Stimulated activated CD8-positive, alpha-beta memory T cell treated with anti-CD3 and anti-CD28 coated beads, Interleukin-15, amount 100 ng/mL, for 24 hours (primary cell): ENCODE measurements at places on chromosomes 11 and 22.

DNA sequence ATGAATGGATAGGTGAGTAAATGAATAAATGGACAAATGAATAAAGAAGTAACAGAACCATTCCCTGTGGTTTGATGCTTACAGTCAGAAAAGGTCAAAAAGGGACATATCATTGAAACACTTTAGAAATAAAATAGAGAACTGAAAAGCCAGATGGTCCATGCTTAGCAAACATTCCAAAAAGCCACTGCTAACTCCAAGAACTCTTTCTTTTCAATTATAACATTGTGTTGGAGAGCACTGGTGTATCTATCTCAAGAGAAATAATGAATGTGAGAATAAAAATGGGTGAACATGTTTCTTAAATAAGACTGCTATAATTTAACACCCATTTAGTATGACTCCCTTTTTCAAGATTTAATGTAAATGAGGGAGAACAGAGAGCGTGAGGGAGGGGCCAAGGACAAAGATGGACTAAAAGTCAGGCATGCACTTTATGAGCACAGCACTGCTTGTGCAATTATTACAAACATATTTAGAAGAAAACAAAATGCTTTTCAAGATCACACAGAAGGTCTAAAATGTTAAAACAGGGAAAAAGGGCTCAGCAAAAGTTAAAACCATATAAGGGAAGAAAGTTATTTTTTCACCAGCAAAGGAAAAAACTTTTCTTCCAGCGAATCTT is 224.3 kb upstream of the PITPNB start:
- DNase-seq, result no peak

GRCh38 chr11:107783121-107783520 is 71.3 kb upstream of the SLN start:
- no peak for DNase-seq

- DNase-seq, result no peak
Measured at GRCh38 chr11:15645201-15645600, 530.5 kb downstream of the INSC start.

- no peak for DNase-seq
Measured at GRCh38 chr11:36361901-36362391, 65.9 kb downstream of the PRR5L start.

GRCh38 chr11:20035701-20036601 is 124.3 kb downstream of the DBX1 start:
- DNase-seq, result no peak

DNA sequence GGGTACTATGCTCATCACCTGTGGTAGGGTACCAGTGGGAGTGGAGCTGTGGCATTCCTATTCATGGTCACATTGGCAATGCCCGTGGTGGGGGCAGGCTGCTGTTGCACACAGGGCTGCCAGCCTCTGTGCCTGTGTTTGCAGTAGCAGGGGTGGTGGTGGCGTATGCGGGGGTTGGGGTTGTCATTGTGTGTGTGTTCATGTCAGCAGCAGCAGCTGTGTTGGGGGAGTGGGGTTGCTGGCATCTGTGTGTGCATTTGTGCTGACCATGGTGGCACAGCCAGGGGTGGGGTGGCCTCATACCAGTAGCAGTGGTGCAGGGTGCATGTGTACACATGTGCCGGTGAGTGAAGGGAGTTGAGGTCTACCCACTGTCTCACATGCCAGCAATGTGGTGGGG is 34.4 kb downstream of the TMEM225 start:
- DNase-seq, result no peak

DNA sequence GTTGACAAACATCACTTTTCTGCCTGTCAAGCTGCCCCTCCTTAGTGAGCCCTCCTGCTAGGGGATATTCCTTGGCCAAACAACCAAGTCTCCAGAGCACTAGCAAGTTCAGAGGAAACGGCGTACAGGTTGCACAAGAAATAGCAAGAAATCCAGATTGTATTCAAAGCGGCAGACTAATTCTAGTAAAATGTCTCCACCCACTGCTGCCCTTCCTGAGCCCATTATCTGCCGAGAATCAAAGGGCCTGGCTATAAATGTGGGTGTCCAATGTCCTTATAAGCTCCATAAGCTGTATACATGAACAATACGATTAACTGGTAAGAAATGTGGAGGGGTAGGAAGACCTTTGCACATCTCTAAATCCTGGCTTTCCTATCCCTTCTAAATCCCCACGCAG is 44.0 kb upstream of the AKIP1 start:
- no peak for DNase-seq

DNA sequence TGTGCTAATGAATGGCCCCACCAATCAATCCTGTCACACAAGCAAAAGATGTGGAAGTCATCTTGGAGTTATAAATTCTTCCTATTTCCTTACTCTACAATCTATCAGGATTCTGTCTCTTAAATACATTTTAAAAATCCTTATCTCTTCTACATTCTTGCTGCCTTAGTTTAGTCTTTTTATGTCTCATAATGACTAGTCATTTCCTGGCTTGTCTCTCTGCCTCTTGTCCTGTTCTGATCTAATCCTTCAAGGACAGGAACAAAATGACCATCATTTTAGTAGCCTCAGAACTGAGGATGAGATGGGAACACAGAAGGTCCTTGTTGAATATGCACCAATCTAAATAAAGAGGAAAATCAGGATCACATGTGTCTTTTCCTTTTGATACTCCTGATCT is 56.6 kb upstream of the LIN7C start:
- no peak for DNase-seq

GRCh38 chr11:9022961-9023680 is 19.3 kb upstream of the NRIP3 start:
- DNase-seq, result no peak

GRCh38 chr11:28481616-28482480 is 373.7 kb downstream of the METTL15 start:
- no peak for DNase-seq

- no peak for DNase-seq
Measured at GRCh38 chr22:45942787-45943493, 34.0 kb downstream of the WNT7B start.

DNA sequence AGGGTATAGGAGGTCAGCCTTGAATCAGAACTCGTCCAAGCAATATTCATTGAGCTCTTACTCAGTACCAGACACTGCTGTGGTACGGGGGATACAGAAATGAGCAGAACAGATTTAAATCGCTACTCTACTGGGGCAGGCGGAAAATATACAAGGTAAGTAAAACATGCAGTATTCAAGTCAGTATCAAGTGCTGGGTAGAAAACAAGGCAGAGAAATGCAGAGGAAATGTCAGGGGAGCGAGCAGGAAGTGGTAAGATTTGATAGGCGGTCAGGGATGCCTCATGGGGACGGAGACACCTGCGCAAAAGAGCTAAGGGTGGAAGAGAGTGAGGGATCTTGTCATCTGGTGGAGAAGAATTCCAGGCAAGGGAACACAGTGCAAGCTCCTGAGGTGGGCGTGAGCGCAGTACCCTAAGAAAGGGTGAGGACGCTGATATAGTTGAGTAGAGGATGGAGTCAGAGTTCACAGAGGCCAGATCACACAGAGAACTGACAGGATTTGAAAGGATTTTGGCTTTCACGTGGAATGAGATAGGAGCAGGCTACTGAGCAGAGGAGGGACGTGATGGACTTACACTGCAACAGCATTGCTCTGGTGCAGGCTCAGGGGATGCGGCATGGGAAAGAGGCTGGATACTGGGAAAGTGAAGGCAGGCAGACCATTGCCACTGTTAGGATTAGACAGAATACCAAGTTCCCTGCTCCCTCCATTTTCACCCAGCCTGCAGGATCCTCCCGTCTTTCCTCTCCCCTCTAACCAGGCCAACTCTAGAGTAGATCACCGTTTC is 35.8 kb downstream of the SC5D start:
- no peak for DNase-seq

- no peak for DNase-seq
Measured at GRCh38 chr11:15291885-15292284, 177.2 kb downstream of the INSC start.

DNA sequence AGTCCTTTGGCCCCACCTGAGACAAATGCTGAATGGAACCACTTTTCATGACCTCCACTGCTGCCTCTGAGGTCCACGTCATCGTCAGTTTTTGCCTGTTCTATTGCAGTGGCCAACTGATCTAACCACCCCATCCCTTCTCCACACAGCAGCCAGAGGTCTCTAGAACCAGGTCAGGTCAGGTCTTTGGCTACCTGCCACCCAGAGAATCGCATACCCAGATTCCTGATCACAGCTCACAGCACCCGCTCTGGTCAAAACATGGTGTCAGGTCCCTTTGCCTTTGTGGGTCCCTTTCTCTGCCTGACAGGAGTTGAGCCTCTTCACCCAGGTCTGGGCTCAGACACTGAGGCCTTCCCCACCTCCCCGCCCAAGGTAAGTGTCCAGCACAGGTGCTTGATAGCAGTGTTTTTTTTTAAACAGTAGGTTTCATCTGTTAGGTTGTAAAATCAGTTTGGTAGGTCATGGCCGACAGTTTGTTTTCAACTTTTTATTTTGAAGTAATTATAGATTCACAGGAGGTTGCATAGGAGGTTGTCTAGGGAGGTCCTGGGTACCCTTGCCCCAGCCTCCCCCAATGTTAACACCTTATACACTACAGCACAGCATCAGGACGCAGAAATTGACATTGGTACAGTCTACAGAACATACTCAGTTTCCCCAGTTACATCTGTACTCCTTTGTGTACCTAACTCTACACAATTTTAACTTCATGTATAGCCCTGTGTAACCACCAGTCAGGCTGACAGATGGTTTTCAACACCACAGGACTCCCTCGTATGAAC is 6.9 kb downstream of the C22orf39 start:
- DNase-seq, result no peak

DNA sequence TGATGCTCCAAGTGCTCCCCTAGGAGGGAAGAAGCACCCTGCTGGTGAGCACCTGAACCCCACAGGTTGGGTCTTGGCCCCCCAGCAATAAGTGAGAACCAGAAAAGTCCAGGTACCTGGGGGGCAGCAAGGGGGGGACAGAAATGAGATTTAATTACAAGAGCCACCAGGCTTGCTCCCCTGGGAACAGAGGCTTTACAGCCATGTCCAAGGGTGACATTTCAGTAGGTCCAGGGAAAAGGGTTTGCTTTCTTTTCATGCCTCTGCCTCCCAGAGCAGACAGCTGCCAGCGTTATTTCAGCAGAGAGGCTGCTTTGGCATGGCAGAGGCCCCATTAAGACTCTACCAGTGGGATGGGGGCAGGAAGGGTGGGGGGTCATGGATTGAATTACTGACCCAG is 437.7 kb downstream of the BUD13 start:
- no peak for DNase-seq

DNA sequence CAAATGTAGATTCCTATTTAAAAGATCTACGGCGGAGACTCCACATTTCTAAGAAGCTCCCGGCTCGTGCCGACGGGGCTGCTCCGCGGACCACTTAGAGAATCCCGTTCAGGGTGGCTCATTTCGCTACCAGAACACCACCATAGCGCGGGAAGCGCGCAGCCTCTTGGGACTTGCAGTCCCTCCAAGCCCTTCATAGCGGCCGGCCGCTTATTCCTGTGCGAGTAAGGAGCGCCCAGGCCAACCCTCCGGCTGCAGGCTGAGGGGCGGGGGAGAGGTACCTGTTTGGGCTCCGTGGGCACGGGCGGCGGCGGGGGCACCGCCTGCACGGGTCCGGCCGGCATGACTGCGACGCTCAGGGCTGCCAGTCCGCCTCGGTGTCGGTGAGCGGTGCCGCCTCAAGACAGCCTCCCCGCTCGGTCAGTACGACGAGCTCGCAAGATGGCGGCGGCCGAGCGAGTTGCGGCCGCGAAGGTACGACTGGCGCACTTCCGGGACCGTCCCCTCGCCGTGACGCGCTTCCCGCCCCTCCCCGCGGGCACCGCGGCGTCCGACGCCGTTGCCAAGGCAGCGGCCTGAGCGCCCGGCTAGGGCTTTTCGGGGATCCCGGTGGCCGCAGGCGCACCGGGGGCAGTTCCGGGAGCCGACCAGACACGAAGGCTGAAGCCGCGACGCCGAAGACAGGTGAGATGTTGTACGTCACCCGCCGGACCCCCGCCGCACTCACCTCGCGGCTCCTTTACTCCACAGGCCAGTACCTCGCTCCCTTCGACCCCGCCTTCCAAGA is at the start of the genes CCDC157 and SF3A1:
CCDC157 (plus strand) TSS at position 559 of the 787 bp plus-strand sequence. CDS start 8,994 bp downstream, outside the sequence.
SF3A1 (minus strand) TSS at position 446 of the 787 bp plus-strand sequence; CDS start at position 344, 102 bp downstream.
- peak; percentile 67 for DNase-seq

- DNase-seq, result no peak
Measured at GRCh38 chr22:25154667-25154999, 45.0 kb upstream of the CRYBB3 start.

GRCh38 chr22:23684561-23685031 is 6.2 kb upstream of the RGL4 start:
- DNase-seq, result no peak

- DNase-seq, result no peak
Measured at GRCh38 chr22:17334059-17334458, 35.2 kb upstream of the CECR2 start.

DNA sequence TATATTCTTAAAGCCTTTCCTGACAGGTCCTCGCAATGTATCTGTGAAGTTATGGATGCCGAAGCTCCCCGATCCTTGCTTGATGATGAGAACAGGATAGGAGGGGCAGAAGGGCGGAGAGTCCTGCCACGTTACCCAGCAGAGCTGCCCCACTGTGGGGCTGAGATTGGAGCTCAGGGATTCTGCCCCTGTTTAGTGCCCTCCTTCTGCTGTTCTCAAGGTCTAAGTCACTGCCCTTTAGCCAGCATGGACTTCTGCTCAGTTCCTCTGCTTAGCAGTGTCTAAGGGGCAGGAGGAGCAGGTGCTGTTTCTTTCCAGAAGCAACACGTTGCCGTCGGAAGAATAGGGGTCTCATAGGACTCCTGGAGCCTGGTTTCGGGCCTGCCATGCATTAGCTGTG is 164.2 kb upstream of the B3GAT1 start:
- no peak for DNase-seq

DNA sequence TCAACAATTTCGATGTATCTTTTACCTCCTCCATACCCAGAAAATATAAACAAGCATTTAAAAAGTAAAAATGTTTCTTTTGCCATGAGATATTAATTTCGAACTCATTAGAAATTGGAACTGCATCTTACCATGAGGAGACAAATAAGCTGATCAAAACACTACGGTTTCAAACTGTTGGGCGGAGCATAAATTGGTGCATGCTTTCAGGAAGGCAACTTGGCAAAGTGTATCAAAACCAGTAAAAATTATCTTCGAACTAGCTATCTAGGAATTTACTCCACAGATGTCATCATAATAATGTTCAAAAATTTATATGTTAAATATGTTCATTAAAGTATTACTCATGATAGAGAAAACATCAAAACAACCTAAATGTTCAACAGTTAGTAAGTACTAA is 21.4 kb upstream of the SOX6 start:
- DNase-seq, result no peak

- no peak for DNase-seq
Measured at GRCh38 chr11:125332821-125333220, 163.2 kb downstream of the FEZ1 start.

- no peak for DNase-seq
Measured at GRCh38 chr22:40383905-40384304, 13.5 kb downstream of the SGSM3 start.
